NCI-H446 (cell line): ENCODE measurements at places on chromosomes 5 and 9.
A peak's percentile ranks its signal among the peaks of the same experiment; 100 is the strongest.

DNA sequence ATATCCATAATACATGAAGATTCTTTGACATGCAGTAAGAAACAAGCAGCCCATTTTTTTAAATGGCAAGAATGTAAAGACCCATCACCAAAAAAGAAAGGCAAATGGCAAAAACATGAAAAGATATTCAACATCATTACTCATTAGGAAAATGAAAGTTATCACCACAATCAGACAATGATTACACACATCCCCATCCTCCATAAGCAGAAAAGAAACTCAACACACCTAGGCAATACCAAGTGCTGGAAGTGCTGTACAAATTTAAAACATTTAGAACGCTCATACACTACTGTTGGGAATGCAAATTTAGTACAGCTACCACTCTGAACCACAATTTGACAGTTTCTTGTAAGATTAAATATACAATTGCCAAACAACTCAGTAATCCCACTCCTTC is 466.7 kb downstream of the ACTL7B start:
- no peak for DNase-seq

GRCh38 chr5:111792471-111793058 is 35.6 kb upstream of the NREP start:
- no peak for DNase-seq

GRCh38 chr5:17056141-17056631 is 120.1 kb upstream of the MYO10 start:
- DNase-seq: peak; percentile 98

DNA sequence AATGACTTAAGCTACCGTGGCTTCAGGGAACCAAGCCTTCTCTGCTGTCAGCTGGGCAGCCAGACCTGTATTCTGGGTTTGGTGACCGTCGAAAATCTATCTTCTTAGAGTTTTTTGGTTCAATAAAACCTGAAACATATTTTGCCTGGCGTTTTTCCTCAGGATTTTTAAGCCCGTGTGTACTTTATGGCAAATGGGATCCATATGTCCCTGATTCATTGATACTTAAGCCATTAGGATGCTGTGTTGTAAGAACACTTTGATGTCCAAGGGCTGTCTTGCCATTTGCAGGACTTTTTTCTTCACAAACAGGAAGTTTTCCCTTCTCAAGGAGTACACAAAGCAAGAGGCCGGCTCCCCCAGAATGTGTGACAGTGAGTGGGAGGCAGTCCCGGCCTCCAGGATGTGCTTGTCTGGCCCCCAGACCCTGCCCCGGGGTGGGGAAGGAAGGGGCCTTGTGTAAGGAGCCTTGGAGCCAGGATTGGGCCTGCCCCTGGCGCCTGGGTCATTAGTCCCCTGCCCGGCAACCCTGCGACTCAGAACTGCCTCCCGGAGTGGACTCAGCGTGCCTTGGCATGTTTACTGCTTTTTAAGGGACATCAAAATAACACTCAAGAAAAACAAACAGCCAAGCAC is 83.4 kb upstream of the SMIM23 start:
- no peak for DNase-seq

- no peak for DNase-seq
These were observed 30.3 kb downstream of the MAN2A1 start for GRCh38 chr5:109719978-109720377.

- DNase-seq: no peak
These were observed 1472.5 kb upstream of the CDH6 start for GRCh38 chr5:29720954-29721353.

DNA sequence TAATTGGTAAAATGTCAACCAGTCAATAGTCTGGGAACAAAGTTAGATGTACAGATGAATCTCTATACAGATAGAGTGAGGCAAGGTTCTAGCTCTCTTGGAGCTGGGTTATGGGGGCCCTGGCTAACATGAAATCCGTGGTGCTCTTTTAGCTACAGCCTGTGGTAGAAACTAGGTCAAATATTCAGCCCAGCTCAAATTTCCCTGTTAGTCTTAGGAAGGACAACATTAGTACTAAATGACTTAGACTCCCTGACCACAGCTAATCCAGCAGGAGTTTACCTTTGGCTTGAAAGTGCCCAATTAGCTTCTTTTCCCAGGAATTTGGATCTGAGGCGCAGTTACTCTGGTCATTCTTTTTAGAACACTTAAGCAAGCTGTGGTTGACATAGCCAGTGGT is 170.5 kb downstream of the DMRTA1 start:
- DNase-seq: no peak

GRCh38 chr5:138464388-138465260 is 655 bp upstream of the EGR1 start:
- DNase-seq: peak; percentile 98

DNA sequence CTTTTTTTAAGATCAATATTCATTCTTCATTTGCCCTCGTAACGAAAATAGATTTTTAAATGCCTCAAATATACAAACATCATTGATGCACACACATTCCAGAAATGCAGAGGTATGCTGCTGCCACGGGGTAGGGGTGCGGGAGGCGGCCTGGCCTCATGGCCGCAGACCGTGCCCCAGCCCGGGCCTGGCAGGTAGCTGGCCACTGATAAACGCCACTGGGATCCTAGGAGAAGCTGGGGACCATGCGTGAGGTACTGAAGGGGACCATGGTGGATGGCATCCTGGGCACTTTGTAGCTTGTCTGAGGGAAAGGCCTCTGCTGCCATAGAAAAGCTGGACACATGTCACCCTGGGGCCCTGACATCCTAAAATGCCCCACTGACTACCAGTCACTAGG is 6.5 kb downstream of the ORM2 start:
- DNase-seq: no peak

DNA sequence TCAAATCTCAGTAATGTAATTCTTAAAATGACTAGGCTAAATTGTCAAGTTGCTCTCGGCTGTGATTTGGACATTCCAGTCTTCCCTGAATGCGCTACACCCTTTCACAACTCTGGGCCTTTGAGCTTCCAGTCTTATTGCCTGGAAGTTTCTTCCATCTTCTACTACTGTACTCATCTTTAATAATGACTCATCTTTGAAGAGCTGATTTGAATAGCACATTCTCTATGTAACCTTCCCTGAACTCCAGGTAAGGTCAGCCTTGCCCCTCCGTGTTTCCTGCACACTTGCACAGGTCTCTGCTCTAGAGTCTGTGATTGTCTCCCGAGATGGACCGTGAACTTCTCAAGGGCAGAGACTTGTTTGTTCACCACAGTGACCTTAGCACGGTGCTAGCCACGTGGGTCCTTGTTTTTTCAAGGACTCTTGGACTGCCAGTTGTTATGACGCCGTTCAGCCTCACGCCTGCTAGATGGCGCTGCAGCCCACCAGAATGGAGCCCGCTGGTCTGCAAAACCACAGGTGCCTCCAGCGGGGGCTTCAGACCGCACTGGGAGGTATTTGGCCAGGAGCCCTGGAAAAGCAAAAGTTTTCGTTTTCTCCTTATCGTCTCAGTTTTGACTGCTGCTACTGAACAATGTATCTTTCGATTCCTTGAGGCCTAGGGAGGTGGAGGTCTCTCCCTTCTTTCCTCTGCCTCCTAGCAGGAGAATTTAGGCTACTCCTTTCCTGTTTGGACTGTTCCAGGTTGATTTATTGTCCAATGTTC is 44.4 kb downstream of the SEC61B start:
- peak; percentile 48 for DNase-seq

- no peak for DNase-seq
These were observed 74.9 kb downstream of the FBXL7 start for GRCh38 chr5:15574806-15575325.

DNA sequence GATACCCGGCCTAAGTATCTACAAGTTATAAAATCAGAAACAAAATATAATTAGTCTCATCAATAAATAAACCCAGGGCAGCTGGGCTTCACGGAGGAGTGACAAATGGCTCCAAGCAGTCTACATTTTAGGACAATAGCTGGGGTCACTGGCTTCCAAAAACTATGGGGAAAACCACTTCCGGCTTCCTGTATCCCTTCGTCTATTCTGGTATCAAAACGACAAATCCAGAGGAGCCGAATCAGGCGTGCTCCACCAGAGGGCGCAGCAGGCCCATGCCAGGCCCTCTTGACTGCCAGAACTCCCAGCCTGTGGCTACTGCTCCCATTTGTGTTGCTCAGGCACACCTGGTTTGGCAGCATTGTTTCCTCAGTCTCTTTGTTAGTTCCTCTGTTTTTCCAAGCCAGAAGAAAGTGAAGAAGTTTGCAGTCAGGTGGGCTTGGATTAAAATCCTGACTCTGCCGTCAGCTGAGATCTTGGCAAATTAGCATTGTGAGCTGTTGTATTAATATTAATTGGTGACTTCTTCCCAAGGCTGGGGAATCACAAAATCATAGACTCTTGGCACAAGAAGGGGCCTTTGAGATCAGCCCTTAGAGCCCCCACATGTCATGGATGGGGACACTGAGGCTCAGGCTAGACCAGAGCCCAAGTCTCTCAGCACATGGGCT is 11.6 kb upstream of the RAB14 start:
- peak; percentile 42 for DNase-seq

- no peak for DNase-seq
These were observed 1181.7 kb downstream of the EFNA5 start for GRCh38 chr5:106489004-106489403.

GRCh38 chr9:8816361-8816760 is 1016.8 kb upstream of the DMAC1 start:
- peak; percentile 35 for DNase-seq

DNA sequence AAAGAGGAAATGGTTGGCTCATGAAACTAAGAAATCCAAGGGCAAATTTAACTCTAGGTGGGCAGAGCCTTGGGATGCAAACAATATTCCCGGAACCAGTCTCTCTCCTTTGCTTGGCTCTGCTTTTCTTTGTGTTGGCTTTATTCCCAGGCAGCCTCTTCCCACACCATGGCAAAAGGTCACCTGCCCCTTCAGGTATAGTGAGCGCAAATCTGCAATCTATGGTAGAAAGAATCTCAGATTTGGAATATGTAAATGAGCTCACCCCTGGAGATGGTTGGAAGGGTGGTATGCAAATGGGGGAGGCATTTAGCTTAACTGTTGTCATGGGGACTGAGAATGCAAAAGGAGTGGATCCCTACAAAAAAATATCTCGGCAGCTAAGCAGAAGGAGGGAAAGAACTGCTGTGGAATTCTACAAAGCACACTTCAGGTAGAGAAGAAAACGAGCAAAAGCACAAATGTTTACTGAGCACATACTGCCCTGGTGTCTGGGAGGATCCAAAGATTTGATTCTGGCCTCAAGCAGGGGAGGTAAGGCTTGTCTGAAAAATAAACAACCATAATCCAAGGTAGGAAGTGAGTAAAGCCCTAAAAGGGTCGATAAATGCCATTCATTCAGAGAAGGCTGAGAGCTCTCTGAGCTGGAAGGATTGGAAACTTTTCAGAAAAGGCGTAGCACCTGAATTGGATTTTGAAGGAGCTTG is 139.7 kb downstream of the TLE1 start:
- DNase-seq: no peak

DNA sequence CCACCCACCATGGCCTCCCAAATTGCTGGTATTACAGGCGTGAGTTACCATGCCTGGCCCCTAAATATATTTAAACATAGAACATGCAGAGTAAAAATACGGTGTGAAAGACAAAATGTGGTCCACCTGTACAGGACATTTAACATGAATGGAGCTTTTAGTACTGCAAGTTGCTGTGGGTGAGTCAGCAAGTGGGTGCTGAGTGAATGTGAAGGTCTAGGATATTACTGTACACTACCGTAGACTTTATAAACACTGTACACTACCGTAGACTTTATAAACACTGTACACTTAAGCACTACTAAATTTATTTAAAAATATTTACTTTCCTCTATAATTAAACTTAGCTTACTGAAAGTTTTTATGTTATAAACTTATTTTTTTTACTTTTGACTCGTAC is 317.8 kb downstream of the PRDM9 start:
- no peak for DNase-seq

- DNase-seq: no peak
These were observed 21.1 kb downstream of the ADAMTS19 start for GRCh38 chr5:129481161-129481560.

GRCh38 chr9:133731876-133732638 is 6.1 kb downstream of the SARDH start:
- DNase-seq: peak; percentile 27

DNA sequence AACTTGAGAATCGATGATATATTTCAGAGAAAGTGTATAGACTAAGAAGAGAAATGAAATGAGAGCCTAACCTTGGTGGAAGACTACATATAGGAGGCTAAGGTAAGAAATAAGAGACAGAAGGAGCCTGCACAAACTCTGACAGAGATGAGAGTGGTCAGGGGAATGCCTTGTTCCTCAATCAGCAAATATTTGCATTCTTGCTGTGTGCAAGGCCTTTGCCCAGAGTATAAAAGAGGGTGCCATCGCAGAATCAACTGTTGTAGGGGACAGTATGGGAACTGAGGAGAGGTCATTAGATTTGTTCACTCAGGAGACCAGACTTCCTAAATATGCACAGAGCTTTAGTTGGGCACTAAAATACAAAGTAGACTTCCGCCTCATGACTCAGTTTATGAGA is 137.2 kb downstream of the ATG10 start:
- DNase-seq: no peak

- no peak for DNase-seq
These were observed 389.0 kb downstream of the TAF11L14 start for GRCh38 chr5:18023275-18023674.

GRCh38 chr9:96214635-96215034 is 87.3 kb downstream of the HSD17B3 start:
- no peak for DNase-seq

- DNase-seq: no peak
These were observed 173.8 kb downstream of the PTPRD start for GRCh38 chr9:10438955-10439354.

DNA sequence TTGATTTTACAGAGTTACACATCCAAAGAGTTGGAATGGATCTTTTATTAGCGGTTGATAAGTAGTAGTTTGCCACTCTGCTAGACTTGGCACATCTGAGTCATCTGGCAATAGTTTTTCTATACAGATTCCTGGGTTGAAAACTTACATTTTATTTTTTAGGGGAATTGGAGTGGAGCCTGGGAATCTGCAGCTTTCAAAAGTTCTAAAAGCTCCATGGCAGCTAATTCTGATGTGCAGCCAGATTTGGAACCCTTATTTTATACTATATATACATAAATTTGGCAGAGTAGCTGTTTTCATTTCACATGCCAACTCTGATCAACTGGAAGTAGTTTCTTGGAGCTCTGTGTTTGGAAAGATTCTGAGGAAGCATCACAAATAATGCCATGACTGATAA is 715.5 kb downstream of the TLR4 start:
- peak; percentile 61 for DNase-seq

DNA sequence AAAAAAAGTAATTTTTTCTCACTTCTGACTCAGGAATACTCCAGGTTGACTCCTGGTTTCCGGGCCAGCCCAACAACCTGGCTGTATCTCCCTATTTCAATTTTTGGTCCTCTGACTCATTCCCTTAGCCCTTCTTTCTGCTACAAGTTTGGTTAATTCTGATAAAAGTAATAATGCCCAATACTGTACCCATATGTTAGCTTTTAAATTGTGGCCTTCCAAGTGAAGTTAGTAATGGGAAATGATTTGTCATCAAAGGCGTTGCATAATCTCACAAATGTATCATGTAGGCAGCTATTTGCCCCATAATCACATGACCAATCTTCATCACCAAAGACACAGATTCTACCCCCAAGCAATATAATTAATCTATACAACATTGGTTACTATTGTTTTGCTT is 31.1 kb upstream of the BNC2 start:
- DNase-seq: no peak

GRCh38 chr5:136033234-136033633 is 4.4 kb downstream of the TGFBI start:
- DNase-seq: no peak
